Activated naive CD4-positive, alpha-beta T cell treated with anti-CD3 and anti-CD28 coated beads, Interleukin-2, amount 50 U/mL, for 16 hours (primary cell): ENCODE measurements at places on chromosomes 5 and 9.

DNA sequence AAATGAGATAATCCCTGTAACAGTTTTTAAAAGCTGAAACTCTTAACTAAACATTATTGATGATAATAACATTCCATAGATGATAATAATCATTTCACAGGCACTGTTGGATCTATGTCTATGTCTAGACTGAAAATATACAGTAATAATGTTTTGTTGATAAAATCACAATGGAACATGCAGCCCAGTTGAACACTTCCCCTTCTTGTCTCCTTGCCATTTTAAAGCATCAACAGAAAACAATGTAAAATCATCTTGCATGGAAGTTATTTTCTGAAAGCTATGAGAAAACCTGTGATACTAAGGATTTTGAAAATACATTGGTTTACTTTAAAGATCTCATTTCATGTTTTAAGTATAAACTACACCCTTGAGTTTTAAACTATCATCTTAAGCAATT lies 1.9 kb downstream of the GAPT start:
- no peak for DNase-seq

GRCh38 chr5:146399481-146399880 lies 47.7 kb upstream of the TCERG1 start:
- DNase-seq: no peak

- DNase-seq: no peak
Observed at GRCh38 chr9:108339251-108339650, 516.5 kb downstream of the ACTL7B start.

DNA sequence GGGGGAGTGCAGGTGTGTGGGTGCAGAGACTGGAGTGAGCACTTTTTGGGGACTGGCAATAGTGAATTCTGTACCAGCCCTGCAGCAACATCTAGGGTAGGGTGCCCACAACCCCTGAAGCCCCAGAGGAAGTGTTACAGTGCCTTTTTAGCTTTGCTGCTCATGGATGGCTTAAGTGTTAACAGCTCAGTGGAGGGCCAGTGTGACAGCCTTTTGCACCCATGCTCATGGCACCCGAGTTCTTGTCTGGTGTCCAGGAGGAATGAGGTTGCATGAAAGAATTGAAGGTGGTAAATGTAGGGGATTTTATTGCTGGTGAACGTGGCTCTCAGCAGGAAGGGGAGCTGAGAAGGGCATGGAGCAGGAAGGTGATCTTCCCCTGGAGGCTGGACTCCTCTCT lies 107.3 kb downstream of the MRPL36 start:
- DNase-seq: no peak

- DNase-seq: no peak
Observed at GRCh38 chr9:99299211-99300102, 77.4 kb downstream of the SEC61B start.

DNA sequence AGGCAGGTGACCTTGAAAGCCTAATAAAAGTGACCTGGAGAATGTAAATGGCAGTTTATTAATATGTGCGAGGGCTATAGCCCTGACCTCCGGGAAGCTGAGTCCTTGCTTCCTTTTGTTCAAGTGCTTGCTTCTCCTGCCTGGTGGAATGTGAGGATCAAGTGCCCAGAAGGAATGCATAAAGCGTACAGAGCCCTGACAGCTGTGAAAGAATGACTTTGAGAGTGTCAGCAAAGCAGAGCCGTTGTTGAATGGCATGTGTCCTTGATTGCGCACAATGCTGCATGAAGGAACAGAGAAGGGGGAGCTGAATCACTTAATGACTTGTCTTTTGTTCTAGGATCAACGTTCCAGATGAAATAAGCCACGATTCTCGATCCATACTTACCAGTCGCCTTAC lies 133.0 kb downstream of the SLF1 start:
- no peak for DNase-seq

DNA sequence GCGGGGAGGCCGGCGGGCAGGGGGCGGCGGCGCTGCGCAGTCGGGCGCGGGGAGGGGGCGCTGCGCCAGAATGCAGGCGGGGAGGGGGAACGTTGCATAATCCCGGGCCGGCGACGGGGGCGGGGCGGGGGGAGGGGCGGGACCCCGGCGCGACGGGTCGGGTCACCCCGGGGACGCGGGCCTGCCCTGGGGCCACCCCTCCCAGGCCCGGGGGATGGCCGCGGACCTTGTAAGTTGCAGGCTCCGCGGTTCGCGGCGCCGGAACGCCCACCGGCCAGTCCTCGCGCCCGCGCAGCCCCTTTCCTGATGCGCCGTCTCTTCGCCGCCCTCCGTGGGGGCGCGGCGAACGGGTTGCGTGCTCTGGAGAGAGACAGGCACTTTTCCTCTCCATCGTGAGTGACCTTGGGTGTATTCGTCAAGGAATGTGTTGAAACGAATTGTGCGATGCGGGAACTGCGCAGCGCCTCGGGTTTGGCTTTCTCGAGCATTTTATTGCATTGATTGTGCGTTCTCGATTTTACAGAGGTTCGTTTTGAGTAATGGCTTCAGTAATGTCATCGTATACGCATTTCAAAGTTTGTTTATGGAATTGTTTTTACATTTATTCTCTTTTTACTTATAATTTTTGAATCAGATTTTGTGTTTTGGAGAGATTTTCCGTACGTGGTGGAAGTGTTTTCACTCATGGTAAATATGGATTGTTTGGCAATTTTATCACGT lies 802 bp downstream of the SPIN1 start:
- DNase-seq: peak; percentile 46

DNA sequence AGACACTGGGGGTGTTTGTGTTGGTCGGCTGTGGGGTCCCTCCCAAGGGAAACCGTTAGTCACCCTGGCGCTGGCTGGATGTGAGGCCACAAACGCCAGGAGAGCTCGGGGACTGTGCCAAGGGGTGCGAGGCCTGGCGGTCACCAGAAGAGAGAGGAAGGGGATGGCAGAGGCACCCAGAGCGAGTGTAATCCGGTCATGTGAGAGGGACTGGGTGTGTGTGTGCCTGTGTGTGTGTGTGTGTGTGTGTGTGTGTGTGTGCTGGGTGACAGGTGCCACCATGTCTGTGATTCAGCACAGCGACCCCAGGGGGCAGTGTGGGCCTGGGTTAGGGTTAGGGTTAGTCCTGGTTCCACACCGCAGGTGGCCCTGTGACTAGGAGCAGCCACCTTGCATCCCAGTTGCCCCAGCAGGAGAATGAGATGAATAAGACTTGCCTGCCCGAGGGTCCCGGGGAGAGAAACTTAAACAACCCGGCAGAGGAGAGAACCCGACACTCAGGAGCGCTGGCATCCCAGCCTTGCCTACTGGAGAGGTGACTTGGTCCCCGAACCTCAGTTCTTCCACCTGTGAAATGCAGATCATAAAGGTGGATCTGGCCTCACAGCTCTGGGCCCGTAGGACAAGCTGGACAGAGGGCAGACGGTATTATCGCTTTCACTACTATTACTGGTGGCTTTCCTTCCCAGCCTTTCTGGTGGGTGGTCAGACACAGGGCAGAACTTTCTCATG lies 1.4 kb upstream of the ADAMTSL2 start:
- peak; percentile 76 for DNase-seq

DNA sequence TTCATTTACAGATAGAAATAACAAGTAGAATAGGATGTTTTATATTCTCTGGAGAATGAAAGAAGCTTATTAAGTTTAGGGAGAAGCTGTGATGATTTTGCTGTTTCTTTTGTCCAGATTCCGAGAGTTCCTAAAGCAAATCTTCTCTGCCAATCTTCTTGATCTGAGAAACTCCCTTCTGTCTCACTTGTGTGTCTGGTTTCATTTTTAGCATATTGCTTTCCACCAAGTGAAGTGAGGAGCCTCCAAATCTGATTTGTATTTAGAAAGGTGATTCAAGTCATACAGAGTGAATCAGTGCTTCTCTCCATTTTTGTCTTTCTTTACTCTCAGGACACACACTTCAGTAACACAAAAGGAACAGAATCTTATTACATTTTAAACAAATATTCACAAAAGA lies 48.4 kb downstream of the STX17 start:
- no peak for DNase-seq

- no peak for DNase-seq
Observed at GRCh38 chr9:74125941-74126340, 371.2 kb upstream of the RORB start.

GRCh38 chr9:4463824-4464223 lies 26.4 kb upstream of the SLC1A1 start:
- no peak for DNase-seq
